GM19239 (cell line): ENCODE measurements at places on chromosomes 5 and 9.

GRCh38 chr9:19493174-19493811 is 84.5 kb downstream of the ACER2 start:
- DNase-seq = peak; percentile 44

DNA sequence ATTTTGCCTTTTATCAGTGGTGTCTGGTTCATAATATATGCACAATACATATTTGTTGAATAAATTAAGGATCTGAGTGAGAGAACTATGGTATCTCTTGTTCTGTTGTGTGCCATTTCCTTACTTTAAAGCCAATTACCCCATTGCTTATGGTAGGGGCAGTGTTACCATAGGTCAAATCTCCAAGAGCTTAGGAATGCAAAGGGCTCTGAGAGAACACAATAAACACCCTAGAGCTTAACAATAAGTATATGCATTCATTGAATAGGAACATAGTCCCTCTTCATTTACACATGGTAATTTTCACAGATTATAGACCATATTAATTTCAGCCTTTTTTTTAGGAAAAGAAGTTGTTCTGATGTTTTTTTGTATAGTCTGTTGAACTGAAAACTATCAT is 112.2 kb downstream of the MCTP1 start:
- no peak for DNase-seq

DNA sequence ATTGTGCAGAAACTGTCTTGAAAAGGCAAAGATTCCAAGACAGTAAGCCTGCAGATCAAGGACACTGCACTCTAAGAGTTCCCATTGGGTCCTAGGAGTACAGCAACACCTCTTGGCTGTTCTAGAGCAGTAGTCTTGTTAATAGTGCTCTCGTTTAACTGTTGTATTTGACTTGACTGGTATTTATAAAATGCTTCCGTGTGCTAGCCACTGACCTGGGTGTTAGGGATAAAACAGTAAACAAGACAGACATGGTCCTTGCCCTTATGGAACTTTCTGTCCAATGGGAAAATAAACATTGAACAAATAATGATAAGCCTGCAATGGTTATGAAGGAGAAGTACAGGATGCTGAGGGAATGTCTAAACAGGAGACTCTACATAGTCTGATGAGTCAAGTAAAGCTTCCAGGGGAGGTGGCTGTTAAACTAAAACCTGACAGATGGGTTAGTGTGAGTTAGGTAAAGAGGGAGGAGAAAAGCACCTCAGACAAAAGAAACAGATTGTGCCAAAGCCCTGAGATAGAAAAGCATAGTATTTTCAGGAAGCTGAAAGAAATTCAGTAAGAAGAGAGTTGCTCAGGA is 33.3 kb downstream of the TDRD7 start:
- DNase-seq = no peak

DNA sequence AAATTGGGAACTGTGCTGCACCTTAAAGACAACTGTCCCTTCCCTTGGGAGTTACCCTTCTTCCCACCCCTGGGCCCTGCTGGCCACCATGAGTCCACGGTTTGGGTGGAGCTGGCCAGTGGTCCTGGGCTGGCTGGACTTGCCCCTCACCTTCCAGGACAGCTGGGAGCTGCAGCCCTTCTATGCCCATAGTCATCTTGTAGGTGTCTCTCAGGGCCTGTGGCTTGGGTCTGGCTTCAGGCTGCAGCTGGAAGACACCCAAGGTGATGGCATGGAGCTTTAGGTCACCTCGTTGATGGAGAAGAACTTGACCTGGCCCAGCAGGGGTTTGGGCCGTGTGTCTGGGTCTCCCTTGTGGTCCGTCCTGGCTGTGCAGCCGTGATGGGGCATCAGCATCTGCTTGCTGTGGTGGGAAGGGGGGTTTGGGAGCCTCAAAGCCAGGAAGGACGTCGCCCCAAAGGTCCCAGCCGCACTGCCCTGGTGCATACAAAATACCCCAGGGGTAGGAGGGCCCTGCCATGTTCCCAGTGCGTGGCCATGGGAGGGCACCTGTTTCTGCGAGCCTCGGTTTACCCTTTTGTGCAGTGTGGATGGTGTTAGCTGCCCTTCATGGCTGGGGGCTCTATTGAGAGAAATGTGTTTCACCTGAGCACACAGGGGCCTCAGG is 8.9 kb downstream of the WNK2 start:
- DNase-seq = no peak

GRCh38 chr5:75322066-75322465 is 15.0 kb upstream of the HMGCR start:
- no peak for DNase-seq
